ENCODE measurements at places on chromosomes 11 and 22. TPM values are rescaled to one million over a fixed set of nuclear protein-coding genes. Genes with fewer than 3 reads are reported as not detected.

DNA sequence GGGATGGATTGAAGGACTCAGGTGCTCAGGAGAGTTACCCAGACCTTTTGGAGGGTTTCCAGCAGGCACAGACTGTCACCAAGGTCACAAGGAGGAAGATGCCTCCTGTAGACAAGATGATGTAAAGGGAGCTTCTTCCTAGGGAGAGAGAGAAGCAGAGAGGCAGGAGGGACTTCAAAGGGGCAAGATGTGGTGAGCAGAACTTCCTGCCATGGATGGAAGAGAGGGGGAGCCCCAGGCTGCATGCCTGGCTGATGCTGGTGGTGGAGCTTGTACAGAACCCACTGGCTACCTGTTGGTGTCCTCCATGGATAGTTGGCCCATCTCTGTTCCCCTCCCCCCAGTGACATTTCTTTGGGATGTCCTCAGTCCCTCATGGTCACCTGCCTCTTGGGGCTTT, 4.2 kb downstream of the HEPN1 start:
- no peak for DNase-seq

DNA sequence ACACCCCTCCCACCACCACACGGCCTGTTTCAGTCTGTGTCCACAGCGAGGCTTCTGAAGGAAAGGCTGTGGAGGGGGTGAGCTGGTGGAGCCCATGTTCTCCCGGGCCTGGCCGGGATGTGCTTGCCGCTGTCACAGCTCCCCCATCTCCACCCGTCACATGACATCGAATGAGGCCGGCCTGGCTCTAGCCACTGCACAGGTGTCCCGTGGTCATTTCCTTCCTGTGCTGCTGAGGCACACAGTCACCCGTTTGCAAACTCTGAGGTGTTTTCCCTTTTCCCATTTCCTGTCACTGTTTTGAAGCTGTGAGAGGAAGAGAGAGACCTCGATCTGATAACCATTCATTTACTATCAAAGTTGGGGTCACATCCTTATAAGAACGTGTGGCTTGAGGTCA, 55.7 kb upstream of the CLDN5 start:
- DNase-seq = no peak

DNA sequence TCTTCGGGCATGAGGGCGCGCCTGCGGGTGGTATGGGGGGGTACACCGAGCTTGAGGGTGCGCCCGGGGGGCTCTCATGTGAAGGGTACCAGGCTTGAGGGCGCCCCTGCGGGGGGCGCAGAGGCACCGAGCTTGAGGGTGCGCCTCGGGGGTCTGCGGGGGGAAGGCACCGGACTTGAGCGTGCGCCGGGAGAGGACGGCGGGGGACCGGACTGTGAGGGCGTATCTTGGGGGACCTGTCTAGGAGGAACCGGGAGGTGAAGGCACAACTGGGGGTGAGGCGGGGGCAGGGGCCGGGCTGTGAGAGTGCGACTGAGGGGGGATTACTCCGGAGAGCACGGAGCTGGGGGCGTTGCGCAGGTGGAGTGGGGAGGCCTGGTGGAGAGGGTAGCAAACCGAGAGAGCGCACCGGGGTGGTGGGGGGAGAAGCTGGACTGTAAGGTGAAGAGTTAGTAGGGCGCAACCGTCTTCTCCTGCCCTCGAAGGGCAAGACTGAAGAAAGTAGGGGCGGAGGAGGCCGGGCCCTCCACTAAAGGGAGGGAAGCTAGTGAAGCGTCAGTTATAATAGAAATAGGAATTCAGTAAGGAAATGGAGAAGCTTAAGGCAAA, 1.1 kb upstream of the DDX6 start:
- peak; percentile 26 for DNase-seq

Gene PGM2L1
- 2.6 TPM for polyA plus RNA-seq

GRCh38 chr22:44247346-44247745, 65.4 kb downstream of the SHISAL1 start:
- no peak for DNase-seq

DNA sequence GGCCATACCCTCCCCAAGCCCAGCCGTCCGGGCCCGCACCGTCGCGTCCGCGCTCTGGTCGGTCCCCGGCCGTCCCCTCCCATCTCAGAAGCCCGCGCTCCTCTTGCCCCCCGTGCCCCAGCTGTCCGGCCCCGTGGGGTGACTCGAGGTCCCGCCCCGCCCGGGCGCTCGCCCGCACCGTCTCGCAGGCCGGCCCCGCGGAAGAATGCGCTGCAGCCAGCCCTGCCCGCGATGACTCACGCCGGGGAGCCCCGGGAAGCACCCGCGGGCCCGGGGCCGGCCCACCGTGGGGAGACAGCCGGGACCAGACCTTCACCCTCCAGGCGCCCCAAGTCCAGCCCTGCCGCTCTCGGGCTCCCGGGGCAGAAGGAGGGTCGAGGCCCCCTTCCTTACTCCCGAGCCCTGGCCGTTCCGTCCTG, 320 bp upstream of the PHLDA2 start:
- DNase-seq = no peak

Gene NPAS4
- 0.35 TPM for polyA plus RNA-seq

DNA sequence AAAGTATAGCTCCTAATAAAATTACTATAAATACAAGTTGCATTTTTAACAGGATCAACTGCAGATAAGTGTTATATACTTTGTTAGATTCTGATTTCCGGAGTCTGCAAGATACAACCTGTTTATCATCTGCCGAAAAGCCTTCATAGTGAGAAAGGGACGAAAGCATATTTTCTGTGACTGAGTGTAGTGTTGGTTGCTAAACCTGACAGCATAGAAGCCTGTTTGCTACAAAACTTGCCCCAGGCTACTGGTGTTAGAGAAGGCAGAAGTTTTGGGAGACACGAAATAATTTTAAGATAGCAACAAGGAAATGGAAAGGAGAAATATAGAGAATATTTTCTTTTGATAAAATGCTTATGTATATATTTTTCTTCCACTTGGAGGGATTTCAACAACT, 243.5 kb upstream of the NARS2 start:
- no peak for DNase-seq

DNA sequence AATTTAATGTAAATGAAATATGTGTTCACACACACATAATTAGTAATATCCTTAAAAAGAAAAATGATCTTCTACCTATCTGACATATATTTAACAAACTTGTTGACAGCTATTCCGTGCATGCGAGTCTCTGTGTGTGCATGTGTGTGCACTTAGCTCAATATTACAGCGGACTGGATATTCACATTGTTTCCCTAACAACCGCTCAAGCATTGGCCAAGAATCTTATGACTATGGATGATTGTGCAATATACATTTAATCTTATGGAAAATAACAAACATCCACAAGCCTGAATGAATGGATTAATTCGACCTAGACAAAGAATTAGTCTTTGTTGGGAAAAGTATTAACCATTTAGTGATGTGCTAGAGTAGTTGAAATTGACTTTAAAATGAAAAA, 1078.6 kb downstream of the LRRC4C start:
- no peak for DNase-seq

DNA sequence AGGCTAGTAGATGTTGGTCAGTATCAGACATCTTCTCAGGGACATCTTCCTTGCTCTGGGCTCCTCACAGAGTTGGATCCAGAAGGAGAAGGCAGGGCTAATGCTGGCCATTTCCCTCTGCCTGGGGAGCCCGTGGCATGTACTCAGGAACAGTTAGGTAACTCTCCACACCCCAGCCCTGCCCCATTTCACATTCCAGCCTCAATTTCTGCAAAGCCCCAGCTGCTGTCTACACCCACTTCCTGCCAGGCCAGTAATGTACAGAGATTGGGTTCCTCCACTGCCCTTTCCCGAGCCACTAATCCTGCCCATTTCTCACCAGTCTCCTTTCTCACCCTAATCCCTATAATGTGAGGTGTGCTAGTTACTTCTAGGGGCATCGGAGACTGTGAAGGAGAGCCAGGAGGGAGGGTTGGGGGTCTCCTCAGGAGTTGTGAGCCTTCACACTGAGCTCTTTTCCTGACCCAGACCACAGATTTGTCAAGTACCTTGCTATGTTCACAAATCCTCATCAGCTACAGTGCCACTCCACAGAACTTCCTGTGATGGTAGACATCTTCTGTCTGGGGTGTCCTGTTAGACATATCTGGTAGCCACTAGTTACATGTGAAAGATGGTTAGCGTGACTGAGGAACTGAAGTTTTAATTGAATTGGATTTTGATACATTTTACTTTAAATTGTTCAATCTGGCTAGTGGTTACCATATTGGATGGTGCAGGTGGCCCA, 1.3 kb upstream of the SEC14L3 start:
- no peak for DNase-seq

Gene HORMAD2
- not detected for polyA plus RNA-seq

DNA sequence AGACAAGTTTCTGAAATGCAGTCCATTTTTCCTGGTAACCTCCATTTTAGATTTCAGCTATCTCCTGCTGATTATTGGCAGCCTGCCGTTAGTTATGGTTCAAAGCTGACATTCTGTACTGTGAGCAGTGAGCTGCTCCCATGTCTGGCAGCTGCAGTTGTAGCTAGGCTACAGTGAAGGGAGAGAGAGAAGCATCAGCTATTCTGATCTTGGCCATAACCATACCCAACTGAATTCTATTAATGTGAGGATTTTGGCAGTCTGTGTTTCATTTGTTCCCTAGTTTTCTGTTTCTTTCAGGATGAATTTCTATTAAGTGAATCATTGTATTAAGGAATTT, 33.4 kb downstream of the SIK2 start:
- DNase-seq = peak; percentile 15

- no peak for DNase-seq
These were observed 79.1 kb downstream of the KCNQ1 start for GRCh38 chr11:2523821-2524391.

GRCh38 chr11:121655537-121656327, 203.0 kb upstream of the SORL1-AS1 start:
- DNase-seq = peak; percentile 88

DNA sequence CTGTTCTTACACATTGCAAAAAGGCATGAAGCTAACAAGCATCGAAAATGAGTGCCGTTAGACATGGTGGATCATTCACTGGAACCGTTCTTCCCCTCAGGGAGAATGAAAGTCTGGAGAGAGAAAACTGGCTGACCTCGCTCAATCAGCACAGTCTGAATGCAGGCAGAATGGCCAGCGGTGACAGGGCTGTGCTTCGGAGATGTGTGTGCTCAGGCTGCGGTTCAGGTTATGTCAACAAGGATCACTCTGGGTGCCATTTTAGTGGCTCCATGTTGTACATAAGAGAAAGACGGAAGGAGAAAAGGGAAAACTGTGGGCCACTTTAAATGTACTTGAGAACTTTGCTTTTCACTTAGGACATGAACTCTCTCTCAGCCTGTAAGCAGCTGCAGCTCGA, 749.8 kb upstream of the ARHGAP42 start:
- DNase-seq = no peak
